ENCODE measurements at places on chromosomes 7 and 10.

DNA sequence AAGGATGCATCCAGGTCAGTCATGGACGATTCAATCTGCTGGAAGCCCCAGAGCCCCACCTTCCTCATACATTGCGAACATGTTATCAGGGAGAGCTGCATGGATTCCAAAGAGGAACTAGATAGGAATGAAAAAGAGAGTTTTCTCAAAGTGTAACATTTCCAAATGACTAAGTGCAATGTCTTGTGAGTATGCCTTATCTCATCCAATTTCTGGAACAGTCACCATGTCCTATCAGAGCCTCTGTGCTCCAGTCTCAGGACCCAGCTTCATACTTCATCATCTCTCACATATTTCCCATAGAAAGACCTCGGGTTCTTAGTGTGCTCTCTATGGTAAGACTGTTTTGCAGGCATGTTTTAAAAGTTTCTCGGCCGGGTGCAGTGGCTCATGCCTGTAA lies 26.8 kb downstream of the ZC3HC1 start:
- DNase-seq: no peak

- no peak for DNase-seq
These were observed 29.5 kb downstream of the CHCHD3 start for GRCh38 chr7:133052401-133052756.

DNA sequence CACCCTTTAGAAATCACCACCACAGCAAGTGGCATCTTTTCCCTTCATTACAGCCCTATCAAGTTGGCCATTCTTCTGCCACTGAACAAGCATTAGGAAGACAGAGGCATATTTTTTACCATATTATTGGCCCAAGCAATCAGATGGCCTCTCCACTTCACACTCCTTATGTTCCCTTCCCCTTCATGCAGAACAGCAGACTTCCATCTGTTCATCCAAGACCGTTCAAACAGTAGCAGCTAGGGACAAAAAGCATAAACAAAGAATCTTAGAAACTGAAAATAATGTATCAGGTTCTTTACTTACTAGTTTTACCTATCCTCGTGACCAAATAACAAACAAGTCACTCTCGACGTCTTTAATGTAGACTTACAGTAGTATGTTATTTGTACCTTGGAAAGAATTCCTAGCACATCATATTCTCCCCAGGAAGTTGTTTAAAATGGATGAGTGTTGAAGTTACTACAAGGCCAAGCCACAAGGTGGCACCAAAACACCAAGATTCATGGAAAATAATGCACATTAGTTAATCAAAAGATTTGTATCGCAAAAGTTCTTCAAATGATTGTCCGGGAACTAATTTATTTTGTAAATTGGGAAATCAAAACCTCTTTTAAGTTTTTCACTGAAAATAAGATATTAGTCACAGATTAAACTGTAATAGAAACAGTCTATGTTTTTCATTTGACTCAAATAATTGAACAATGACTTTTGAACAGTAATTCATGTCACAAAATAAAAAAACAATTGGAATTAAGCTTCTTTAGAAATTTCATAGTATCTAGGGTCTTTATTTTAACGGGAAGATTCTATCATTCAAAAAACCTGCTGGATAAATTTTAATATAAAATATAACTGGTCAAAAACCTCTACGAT lies 112.1 kb downstream of the VPS41 start:
- DNase-seq: peak; percentile 47

DNA sequence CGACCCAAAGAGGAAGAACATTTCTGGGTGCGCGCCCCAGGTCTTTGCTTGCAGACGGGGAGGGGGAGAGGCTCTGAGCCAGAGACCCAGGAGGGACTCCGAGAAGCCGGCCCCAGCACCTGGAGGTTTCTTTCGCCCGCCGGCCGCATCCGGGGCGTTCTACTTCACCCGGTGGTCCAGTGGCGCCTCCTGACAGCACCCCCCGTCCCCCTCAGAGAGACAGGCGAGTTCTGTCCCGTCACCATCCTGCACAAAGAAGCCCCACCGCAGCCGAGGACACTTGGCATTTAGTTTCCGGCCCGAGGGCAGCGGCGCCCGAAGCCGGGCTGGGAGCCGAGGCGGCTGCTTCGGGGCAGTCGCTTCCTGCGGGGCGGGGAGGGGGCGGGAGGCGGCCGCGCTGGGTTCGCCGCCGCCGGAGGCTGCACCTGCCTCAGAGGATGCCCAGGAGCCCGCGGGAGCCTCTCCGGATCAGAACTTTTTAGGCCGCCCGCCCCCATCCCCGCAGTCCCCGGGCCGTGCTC lies at the start of gene TMEM178B:
TSS of gene TMEM178B (plus strand) at position 424 of the 521 bp plus-strand sequence.
- no peak for DNase-seq

DNA sequence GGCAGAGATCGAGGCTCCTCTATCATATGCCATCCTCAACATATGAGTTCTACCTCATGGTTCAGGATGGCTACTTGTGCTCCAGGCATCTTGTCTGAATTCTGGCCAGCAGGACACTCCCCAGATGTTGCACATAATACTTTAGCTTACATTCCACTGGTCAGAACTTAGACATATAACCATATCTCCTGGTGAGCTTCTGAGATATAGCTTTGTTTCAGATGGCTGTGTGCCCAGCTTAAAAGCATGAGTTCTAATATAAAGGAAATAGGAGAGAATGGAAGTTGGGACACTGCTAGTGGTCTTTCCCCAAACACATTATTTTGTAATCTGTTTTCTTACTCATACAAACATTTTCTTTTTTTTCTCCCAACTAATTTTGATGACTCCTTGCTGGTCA lies 50.8 kb upstream of the IFRD1 start:
- DNase-seq: no peak

DNA sequence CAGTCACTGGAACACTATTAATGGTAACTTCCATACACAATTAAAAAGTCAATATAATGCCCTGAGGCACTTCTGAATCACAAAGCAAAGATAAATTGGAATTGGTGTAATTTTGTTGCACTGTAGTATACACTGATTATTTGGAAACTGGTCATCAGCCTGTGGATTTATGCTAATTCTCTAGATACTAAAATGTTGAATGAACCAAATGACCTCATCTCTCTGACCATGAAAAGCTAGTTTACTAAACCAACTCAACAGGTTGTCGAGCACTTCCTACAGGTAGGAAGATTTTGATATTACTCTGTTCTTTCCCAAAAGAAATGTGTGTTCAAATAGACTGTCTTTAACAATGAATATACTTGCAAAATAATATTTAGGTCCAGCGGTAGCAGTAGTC lies 5.3 kb downstream of the NRP1 start:
- no peak for DNase-seq

DNA sequence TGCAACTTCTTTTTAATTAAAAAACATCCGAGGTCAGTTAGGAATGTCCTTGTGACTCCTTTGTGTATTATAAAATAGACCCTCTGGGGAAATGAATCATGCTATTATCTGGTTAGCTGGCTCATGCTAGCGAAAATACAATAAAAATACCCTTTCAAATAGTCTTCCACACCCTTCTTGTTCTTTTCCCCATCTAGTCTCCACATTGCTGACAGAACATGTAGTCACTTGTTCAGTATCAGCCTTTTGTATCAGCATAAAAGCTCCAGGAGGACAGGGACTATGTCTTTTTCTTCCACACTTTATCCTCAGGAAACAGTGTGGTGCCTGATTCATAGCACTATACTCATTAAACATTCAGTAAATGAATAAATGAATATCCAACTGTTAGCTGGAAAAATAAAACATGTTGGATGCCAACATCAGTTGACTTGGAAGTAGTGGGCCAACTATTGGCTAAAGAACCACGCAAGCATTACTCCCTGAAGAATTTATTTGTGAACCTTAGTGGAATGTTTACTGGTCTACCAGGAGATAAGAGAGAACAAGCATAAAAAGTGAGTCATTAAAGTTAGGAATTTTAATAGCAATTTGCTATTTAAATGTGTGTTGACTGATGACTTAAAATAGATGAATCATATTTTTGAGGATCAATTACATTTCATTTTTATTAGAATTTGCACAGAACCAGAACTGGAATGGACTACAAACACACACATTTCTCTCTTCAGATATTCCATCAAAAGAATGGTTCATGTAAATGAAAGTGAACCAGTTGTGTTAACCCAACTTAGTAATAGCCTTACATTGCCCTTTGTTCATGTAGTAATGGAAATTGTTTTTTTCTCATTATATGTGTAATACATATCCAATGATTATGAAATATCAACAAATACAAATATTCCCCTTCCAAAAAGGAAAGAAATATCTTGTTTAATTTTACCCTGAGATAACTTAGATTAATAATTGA lies 129.6 kb downstream of the DKK1 start:
- DNase-seq: no peak
